IgD-negative memory B cell (primary cell): ENCODE measurements at places on chromosomes 7 and 10. TPM values are rescaled to one million over a fixed set of nuclear protein-coding genes. Genes with fewer than 3 reads are reported as not detected.

LIPM gene
- polyA plus RNA-seq: not detected

HOXA3 gene
- polyA plus RNA-seq: not detected

UBE3C gene
- polyA plus RNA-seq: 15.1 TPM

NUTM2E gene
- not detected for polyA plus RNA-seq

RTKN2 gene
- 0.05 TPM for polyA plus RNA-seq

DNMBP gene
- polyA plus RNA-seq: 3.5 TPM

MRM2 gene
- 67.8 TPM for polyA plus RNA-seq

UPF2 gene
- polyA plus RNA-seq: 32.2 TPM

NKX2-3 gene
- polyA plus RNA-seq: not detected

PRPS1L1 gene
- not detected for polyA plus RNA-seq

FAM25C gene
- not detected for polyA plus RNA-seq

GBX1 gene
- not detected for polyA plus RNA-seq

BTBD16 gene
- polyA plus RNA-seq: not detected

HDAC9 gene
- polyA plus RNA-seq: 81.2 TPM

CAV1 gene
- polyA plus RNA-seq: 2.3 TPM

GPRIN2 gene
- not detected for polyA plus RNA-seq

TAS2R4 gene
- polyA plus RNA-seq: not detected

CALML3 gene
- polyA plus RNA-seq: not detected

MBL2 gene
- polyA plus RNA-seq: not detected

IFIT1 gene
- 8.5 TPM for polyA plus RNA-seq

CROT gene
- polyA plus RNA-seq: 2.7 TPM

NRAP gene
- polyA plus RNA-seq: not detected

OIT3 gene
- not detected for polyA plus RNA-seq

TMEM225B gene
- 1.6 TPM for polyA plus RNA-seq

TEX47 gene
- polyA plus RNA-seq: not detected

MEOX2 gene
- polyA plus RNA-seq: not detected

AS3MT gene
- polyA plus RNA-seq: not detected

DLG5 gene
- 0.10 TPM for polyA plus RNA-seq

ZNF789 gene
- polyA plus RNA-seq: 4.4 TPM

EN2 gene
- not detected for polyA plus RNA-seq

SPACDR gene
- 0.78 TPM for polyA plus RNA-seq

MDH2 gene
- polyA plus RNA-seq: 177 TPM

DYDC2 gene
- not detected for polyA plus RNA-seq

NPC1L1 gene
- not detected for polyA plus RNA-seq

EPO gene
- not detected for polyA plus RNA-seq

SMIM30 gene
- 46.6 TPM for polyA plus RNA-seq

ACSL5 gene
- polyA plus RNA-seq: 52.3 TPM

MAT1A gene
- polyA plus RNA-seq: not detected

COL28A1 gene
- not detected for polyA plus RNA-seq

TUBAL3 gene
- not detected for polyA plus RNA-seq

LDB3 gene
- 0.13 TPM for polyA plus RNA-seq

CPN1 gene
- polyA plus RNA-seq: not detected

FOXP2 gene
- not detected for polyA plus RNA-seq

ANKRD61 gene
- 0.24 TPM for polyA plus RNA-seq

CYP26C1 gene
- polyA plus RNA-seq: not detected
